ENCODE measurements at places on chromosomes 1 and 21. TPM values are rescaled to one million over a fixed set of nuclear protein-coding genes. Genes with fewer than 3 reads are reported as not detected.

Gene COL16A1
- 3.9 TPM for total RNA-seq

Gene GRHL3
- 0.51 TPM for total RNA-seq

Gene MATN1
- 0.24 TPM for total RNA-seq

Gene TGFBR3
- total RNA-seq, result 18.6 TPM

Gene RWDD3
- total RNA-seq, result 14.2 TPM

Gene THEM5
- not detected for total RNA-seq

Gene UTS2
- not detected for total RNA-seq

Gene VWA1
- 1.8 TPM for total RNA-seq

All from GM12878 (cell line).